NCI-H187 treated with DMSO at 0.1 percent for 48 hours (cell line): ENCODE measurements at places on chromosomes 3 and 15.

DNA sequence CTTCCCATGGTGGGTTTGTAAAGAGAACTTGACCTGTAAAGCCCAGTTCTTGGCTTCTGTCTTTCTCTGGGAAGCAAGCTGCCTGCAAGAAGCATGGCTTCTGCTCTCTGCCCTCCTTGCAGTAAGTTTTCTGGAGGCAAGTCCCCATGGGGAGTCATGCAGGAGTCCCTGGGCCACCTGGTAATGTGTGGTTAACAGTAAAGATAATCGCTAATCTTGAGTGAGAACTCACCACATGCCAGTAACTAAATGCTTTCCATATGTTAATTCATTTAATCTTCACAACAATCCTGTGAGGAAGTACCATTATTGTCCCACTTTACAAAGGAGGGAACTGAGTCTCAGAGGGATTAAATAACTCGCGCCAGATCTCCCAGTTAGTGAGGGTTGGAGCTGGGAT lies 4.2 kb downstream of the CAPN3 start:
- DNase-seq = no peak

DNA sequence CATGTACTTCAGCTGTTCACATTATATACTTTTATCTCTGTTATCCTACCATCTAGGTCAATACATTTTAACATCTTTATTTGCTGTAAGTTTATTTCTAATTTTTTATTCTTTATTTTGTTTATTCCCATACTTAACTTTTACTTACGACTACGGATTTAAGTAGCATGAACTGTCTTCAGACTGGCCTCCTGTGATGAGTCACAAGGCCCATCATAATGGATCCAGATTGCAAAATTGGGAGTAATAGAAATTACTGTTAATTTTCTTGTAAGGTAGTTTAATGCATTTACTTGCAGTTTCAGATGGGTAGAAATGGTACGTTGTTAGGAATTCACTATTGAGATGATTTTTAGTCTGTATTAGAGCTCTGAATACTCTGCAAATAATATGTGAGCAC lies 45.9 kb downstream of the PPARG start:
- DNase-seq = no peak

DNA sequence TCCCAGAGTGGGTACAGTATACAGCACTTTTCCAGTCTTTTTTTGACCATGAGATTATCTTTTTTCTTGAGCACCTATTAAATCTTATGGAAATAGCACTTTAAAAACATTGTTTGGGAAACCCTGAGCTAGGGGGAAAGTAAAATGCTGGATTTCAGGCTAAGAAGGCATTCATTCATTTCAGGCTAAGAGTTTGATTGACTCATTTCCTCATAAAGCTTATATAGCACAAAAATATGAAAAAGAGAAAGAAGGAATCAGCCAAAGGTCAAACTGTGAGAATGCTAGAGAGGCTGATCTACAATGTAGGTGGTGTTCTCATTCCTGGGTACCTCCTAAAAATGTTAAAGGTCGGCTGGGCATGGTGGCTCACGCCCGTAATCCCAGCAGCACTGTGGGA lies 10.5 kb downstream of the TTC23 start:
- no peak for DNase-seq

DNA sequence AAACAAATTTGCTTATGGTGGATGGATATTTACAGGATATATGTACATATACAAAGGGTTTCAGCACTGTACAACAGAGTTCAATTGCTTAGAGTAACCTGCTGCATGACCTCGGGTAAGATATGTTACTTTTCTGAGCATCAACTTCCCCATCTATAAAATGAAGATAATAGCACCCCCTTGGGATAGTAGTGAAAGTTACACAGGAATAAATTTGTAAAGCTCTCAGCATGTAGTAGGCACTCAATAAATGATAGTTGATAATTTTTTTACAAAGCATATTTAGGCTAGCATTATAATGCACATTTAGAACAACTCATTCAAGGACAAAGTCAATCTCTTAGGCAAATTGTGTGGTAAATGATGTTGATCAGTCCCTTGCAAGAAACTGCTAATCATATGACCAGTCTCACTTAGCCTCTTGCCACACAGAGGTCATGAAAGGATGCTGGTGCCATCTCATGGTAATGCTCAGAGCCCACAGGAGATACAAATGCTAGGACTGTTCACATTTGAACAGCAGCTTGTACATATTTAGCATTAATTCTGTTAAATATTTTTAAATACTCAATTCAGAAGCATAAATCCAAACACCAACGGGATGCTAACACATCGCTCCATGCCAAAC lies 123.9 kb downstream of the MAGI1 start:
- no peak for DNase-seq

- no peak for DNase-seq
These were observed 41.8 kb upstream of the UTS2B start for GRCh38 chr3:191372122-191372521.

GRCh38 chr3:58962040-58962651 lies 87.7 kb downstream of the CFAP20DC start:
- DNase-seq = no peak

DNA sequence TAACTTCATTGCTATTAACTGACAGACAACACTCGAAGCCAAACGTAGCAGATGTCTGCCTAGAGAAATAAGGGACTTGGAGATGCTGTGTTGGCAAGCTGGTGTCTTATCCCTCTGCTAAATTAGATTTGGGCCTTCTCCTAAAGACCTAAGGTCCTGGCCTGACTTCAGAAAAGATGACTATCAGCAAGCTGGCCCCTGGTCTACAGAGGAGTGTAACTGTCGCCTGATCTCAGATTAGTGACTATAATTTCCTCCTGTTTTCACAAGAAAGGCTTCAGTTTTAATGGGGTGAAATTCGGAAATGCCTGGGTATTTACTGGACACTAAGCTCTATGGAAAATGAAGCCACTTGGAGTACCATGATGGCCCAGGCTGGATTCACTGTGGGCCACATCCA lies 53.1 kb upstream of the SLC7A14 start:
- no peak for DNase-seq

DNA sequence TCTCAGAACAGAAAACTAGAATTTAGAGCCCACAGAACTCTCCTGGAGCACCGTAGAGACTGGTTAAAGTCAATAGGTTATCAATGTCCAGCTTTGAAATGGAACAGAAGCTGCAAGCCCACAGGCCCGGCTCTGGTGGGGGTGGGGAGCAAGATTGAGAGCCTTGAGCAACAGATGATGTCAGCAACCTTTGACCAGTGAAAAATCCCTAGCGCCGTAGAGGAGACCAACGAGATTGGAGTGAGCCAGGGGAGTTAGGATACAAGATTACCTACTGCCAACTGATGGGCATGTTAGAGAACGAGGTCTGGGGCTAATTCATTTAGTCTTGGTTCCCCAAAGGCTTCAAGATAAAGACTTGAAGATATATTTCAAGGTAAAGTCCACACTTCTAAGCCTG lies 345.5 kb upstream of the LMCD1 start:
- DNase-seq = no peak

- DNase-seq = no peak
These were observed 589 bp downstream of the KLF15 start for GRCh38 chr3:126356373-126357264.

GRCh38 chr3:196694941-196695848 lies 16.9 kb downstream of the CEP19 start:
- DNase-seq = no peak

- no peak for DNase-seq
These were observed 67.4 kb upstream of the FOXB1 start for GRCh38 chr15:59936741-59937140.

DNA sequence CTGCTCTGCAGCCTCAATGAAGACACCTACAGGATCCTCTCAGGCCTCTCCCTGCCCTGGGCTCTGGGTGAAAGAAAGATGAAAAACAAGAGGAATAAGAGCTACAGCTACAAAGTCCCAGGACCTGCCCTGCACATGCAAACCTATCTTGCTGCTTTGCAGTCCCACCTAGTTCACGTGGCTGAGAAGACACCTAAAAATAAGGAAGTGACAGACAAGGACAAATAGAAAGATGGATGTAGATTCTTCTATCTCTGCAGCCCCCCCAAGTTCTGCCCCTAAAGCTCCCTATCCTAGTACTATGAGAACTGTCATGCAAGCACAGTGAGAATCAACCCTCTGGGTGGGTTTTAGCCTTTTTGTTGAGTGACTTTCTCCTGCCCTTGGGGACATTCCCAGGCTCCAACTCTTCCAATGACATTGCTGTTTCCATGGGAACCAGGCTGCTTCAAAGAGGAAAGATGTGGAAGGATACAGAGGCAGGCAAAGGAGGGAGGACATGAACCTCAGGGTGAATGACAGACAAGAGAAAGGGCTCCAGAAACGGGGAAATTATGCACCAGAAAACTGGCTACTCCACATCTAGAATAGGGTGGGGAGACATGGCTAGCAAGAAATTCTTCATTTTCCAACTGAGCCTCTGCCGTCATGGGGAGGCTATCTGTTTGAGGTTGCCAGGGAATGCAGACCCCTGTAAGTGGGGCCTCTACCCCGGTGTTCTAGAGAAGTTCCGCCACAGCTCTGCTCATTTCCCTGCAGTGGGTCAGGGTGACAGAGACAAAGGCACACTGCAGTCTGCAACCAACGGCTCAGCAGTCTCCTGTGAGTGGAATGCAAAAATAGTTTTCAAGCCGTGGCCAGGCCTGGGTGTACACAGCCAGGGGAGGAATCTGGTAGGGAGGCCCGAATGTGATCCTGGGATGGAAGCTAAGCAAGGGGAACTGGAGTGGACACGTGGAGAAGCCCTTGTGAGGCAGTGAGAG lies 5.2 kb downstream of the CSPG5 start:
- no peak for DNase-seq

DNA sequence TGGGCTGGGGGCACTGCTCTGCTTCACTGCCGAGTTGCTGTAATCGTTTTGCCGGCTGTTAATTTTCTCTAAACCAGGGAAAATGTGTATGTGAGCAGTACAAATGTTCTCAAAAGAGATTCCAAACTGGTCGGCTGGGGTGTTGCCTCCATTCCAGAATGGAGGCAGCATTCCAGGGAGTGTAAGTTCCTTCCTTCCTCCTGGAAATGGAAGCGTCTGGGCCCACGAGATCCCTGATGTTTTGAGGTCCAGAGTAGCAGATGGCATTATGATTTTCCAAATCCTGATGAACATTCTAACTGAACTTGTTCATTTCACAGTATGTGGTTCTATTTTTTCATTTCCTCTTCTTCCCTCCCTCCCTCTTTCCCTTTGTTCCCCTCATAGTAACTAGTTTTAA lies 64.4 kb upstream of the SKOR1 start:
- DNase-seq = no peak

DNA sequence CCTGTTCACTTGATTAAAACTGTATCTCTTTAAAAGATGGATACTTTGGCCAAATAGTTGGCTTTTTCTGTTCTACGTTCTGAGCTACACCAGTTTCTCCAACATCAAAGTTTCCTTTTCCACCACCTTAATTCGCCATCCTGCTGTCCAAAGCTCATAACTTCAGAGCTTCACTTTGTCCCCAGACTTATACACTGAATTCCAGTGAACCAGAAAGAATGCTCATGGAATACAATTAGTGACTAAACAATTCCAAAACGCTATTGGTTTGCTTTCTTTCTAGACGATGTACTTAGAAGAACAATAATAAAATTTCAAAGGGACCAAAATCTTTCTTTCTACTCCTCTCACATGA lies 23.2 kb downstream of the GPR15 start:
- no peak for DNase-seq

- DNase-seq = no peak
These were observed 32.3 kb downstream of the PDZRN3 start for GRCh38 chr3:73592154-73593144.

DNA sequence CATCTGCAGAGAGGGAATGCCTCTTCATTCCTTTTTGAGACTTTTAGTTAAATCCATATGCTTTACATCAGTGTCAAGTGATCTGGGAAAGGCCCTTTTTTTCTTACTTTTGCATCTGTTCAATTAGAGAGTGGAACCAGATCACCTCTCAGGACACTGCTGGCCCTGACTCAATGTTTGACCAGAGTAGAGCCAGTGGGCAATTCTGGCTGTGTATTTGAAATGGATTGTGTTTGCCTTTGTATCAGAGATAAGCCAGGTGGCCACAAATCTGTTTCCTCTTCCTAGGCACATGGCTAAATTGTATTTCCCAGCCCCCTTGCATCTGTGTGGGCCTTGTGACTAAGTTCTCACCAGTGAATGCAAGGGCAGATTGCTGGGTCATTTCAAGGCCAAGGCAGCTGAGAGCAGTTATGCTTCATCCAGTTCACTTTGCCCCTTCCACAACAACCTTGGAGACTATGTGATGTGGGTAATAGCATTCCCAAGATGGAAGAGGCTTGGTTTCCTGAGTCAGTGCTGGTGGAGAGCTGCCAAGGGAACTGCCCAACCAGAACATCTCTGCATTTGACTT lies 75.6 kb upstream of the CACNA2D3 start:
- no peak for DNase-seq

DNA sequence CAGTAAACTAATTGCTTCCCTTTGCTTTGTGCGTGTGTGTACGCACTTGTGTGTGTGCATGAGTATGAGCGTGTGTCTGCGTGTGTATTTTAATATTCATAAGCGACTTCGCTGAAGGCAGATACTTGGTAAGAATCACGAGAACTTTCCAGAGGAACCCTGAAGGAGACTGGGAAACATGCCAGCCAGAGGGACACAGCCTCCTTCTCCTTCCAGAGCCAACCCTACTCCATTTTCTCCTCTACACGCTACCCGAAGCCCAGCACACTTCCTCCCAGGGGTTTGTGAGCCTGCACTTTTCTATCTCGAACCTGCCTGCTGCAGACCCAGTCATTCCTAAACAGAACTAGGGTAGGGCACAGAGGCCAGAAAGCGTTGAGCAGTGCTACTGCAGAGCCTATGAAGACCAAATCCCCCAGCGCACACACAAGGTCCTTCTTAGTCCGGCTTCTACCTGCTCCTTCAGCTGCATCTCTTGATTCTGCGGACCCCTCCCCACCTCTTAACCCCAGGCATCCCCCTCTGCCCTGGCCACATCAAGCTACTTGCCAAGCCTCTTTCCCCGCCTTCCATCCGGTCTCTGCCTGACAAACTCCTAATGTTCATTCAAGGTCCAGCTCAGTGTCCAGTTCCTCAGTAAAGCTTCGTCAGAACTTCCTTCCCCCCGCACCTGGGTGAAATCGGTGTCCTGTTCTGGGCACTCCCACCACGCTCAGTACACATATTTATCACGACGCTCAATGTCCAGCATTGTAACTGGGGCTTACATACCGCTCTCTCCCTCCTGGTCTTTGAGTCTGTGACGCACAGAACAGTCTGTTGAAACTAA lies 191.8 kb downstream of the FAM43A start:
- DNase-seq = no peak

DNA sequence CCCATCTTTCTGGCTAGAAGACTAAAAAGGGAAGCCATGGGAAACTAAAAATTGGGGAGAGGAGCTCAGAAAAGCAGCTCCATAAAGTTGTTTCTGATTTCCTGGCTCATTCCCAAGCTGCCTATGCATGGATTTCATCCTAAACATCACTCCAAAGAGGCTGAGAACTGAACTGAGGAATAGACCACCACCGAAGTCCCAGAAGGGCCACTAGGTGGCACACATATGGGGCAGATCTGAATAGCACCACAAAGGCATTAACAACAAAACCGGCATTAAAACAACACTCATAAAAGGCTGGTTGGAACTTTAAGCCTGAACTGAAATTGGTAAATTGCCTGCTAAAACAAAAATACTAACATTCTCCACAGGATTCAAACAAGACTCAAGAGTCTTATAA lies 106.3 kb downstream of the PLD1 start:
- DNase-seq = no peak
